Kasumi-1 (cell line): ENCODE measurements at places on chromosomes 12 and 14.
A peak's percentile ranks its signal among the peaks of the same experiment; 100 is the strongest.

DNA sequence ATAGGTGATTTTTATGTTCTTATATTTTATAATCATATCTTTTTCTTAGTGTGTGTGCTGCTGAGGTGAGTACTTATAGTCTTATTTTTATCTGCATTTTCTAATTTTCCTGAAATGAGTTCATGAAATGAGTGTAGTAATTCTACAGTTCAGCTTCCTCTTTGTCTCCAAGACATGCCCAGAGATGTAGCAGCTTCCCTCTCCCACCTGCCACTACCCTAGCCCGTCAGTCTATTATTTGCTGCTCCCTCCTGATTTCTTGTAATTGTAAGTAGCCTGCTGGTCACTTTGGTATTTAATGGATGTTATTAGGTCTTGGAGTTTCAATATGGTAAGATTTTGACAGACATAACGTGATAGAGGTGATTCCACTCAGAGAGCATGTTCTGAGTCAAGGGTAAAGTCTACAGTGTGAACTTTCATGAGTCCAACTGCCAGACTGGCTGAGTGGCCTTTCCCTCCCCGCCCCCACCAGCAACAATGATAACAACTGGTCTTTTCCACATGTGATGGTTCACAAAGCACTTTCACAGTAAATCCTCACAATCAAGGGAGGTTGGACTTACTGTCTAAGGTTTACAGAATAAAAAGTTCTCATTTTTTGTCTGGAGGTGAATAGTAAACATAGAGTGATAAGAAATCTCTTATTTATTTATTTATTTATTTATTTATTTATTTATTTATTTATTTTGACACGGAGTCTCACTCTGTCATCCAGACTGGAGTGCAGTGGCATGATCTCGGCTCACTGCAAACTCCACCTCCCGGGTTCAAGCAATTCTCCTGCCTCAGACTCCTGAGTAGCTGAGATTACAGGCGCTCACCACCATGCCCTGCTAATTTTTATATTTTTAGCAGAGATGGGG is 4.2 kb upstream of the RIPK3 start:
- no peak for DNase-seq

- DNase-seq: peak; percentile 0
Measured at GRCh38 chr12:1800401-1801302, 19.7 kb upstream of the LRTM2 start.

DNA sequence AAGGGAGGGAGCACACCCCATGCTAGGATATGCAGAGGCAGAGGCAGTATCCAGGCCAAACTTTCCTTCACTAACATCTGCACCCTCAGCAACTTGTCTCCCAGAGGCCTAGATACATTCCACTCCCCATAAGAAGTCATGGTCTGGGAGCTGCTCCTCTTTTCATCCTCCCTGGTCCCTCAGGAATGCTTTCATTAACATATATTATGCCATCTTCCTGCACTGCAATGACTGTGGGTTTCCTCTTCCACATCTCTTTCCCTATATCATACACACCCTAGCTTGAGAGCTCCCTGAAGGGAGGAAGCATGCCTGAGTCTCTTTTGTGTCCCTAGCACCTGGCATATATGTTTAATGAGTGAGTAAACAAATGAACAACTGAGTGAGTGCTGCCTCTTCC is 8.6 kb downstream of the DDN start:
- DNase-seq: no peak

GRCh38 chr12:10641735-10642500 is 28.5 kb upstream of the MAGOHB start:
- DNase-seq: no peak

GRCh38 chr14:88556581-88556980 is 1.8 kb upstream of the PTPN21 start:
- no peak for DNase-seq

DNA sequence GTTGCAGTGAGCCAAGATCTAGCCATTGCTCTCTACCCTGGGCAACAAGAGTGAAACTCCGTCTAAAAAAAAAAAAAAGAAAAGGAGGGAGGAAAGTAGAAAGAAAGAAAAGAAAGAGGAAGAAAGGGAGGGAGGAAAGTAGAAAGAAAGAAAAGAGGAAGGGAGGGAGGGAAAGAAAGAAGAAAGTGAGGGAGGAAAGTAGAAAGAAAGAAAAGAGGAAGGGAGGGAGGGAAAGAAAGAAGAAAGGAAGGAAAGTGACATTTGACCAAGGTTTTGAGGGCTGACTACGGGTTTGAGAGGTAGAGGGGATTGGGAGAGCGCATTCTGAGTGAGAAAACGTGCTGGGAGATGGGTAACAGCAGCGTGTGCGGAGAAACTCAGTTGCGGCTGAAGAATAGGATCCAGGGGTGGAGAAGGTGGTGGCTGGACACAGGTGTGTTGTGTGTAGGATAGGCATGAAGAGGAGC is 521 bp upstream of the PAPLN start:
- DNase-seq: no peak

- no peak for DNase-seq
Measured at GRCh38 chr12:23356927-23357708, 592.4 kb downstream of the SOX5 start.

DNA sequence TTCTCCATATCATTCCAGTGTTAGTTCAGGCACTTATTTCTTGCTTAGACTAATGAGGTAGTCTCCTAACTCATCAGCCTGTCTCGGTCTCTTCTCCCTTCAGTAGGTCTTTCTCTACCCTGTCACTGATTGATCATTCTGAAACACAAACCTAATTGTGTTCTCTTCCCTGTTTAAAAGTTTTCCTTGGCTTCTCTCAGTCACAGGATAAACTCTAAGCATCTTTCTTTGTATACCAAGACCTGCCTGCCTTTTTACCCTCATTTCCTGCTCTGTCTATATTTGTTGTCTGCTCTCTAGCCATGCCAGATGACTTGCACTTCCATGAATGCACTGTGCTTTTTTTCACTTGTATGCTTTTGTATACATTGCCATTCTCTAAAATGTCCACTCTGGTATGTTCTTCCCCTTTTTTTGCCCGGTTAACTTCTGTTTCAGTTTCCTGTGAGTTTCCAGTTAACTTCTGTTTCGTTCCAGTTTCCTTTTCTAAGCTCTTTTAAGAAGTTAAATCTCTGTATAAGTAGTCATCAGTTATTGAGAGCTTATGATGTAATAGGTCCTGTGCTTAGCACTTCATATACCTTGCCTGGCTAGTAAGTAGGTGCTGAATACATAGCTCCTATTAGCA is 12.8 kb downstream of the DIP2B start:
- peak; percentile 92 for DNase-seq

DNA sequence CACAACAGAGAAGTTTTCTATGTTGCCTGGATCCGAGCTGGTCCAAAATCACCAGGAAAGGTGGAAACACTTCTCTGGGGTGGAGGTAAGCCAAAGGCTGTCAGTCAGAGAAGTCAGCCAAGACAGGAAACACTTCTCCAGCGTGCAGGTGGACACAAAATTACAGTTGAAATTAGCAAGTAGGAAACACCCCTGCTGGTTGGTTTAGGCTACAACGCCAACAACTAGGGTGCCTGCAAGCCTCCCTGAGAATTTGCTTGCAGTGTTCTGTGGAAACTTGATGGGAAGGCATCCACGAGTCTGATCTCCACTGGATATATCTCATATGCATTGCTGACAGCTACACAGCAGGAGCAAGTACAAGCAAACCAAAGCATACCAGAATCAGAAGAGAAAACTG is 600.5 kb downstream of the RERGL start:
- no peak for DNase-seq

DNA sequence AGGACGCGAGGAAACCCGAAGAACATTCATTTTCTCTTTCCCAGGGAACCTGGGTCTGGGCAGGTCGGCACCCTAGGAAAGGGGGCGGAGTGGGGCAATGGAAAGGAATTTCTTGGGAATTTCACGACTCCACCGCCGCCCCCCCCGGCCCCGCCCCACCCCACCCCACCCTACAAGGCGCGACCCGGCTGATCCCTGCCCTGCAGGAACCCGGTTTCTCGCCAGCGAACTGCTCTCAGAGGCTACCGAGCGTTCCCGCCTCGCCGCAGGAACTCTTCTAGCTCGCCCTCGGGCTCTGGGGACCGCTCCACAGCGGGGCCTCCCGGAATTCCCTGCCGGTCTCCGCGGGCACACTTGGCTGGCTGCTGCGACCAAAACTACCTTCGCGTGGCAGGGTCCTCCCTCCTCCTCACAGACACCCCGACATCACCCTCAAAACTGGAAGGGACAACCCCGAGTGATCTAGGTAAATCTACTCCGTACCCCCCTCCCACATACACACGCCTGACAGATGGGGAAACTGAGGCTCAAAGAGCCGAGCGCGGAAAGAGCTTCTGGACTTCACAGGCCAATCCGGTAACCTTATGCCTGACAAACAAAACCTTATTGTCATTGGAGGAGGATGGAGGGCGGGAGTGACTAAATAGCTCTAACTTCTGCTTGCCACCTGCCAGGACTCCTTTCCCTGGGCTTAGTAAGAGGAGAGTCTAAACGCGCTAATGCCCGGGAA is 785 bp upstream of the ACTN1 start:
- peak; percentile 8 for DNase-seq

GRCh38 chr14:64993266-64993930 is 6.7 kb downstream of the FNTB start:
- peak; percentile 43 for DNase-seq

DNA sequence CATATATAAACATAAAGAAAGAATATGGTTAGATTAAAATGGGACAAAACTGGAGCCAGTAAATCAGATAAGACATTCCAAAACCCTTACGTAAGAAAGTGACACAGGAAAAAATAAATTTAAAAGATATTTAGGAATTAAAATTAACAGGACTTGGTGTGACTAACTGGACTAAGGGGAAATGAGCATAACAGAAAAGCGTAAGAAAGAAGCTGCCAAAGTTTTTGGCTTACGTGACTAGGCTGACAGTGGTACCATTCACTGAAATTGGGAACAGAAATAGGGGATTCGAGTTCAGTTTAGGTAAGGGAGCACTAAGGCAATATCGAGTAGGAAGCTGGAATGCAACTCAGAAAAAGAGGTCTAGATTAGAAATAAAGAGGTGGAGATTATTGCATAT is 7.8 kb downstream of the CDK17 start:
- no peak for DNase-seq

- no peak for DNase-seq
Measured at GRCh38 chr14:53043027-53043581, 92.3 kb upstream of the FERMT2 start.

DNA sequence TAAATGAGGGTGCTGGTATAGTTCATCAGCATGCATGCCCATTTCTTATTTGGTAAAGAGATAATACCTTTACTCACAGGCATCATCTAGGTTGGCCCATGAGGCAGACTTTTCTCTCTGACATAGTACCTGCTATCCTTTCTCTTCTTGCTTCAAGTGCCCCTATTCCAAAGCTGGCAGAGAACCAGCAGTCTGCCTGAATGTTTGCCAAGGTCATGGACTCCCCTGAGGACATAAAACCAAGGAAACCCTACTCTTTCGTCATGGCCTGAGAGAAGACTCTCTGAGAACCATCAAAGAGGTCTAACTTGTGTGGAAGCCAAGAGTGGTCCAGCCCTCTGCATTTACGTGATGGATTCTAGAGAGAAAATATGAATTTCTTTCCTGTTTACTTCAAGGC is 11.9 kb downstream of the PPP1R36 start:
- no peak for DNase-seq

DNA sequence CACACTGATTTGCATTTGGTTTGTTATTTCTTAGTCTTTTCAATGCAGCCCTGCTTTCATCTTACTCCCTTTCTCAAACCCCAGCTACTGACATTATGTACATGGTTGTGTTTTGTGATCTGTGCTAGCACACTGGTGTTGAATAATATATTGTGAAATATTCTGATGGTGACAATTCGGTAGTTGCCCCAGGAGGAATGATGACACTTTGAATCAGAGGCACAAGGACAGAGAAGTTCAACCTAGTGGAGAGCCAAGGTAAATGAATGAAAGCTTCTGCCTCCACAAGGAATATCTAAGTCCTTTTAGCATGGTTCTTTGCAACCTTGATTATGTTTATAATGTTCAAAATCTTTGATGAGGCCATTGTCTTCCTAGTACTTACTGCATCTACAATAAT is 159.9 kb downstream of the PDE3A start:
- DNase-seq: no peak

DNA sequence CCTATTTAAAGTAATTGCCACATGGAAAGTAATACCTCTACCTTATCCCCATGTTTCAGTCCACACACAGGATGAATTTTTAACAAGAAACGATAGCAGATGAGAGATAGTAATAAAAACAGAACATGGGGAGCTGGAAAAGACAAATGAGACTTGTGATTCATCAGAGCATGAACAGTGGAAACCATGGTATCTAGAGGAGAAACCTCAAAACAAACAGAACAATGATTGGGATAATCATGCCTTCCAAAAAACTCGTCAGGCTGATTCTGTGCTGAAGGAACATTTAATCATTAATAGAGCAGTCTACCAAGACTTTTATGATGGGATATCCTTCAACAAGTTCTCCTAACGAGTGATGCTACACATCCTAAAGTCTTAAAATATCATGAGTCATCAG is 1390.7 kb downstream of the FSCB start:
- no peak for DNase-seq
